Activated CD4-positive, alpha-beta T cell treated with anti-CD3 and anti-CD28 coated beads, Interleukin-2, amount 10 ng/mL, durations not matched to agents 7 days and 5 days (primary cell): ENCODE measurements at places on chromosomes 5 and 9. TPM values are rescaled to one million over a fixed set of nuclear protein-coding genes. Genes with fewer than 3 reads are reported as not detected.

GRCh38 chr9:36288070-36288469 is 29.8 kb upstream of the GNE start:
- DNase-seq, result no peak
- H3K36me3 ChIP-seq, result no peaks in the 10 kb centered on the region
- H3K27ac ChIP-seq, result no peak overlapping the region
- no peaks in the 10 kb centered on the region for H3K4me1 ChIP-seq

- no peaks in the 10 kb centered on the region for H3K36me3 ChIP-seq
- H3K4me3 ChIP-seq, result no peak overlapping the region
- H3K4me1 ChIP-seq, result no peaks in the 10 kb centered on the region
- no peak for DNase-seq
- H3K27me3 ChIP-seq, result peaks cover 7% of the 10 kb centered on the region
- no peak overlapping the region for H3K27ac ChIP-seq
These were observed 362.0 kb downstream of the SPOCK1 start for GRCh38 chr5:137136991-137137632.

DNA sequence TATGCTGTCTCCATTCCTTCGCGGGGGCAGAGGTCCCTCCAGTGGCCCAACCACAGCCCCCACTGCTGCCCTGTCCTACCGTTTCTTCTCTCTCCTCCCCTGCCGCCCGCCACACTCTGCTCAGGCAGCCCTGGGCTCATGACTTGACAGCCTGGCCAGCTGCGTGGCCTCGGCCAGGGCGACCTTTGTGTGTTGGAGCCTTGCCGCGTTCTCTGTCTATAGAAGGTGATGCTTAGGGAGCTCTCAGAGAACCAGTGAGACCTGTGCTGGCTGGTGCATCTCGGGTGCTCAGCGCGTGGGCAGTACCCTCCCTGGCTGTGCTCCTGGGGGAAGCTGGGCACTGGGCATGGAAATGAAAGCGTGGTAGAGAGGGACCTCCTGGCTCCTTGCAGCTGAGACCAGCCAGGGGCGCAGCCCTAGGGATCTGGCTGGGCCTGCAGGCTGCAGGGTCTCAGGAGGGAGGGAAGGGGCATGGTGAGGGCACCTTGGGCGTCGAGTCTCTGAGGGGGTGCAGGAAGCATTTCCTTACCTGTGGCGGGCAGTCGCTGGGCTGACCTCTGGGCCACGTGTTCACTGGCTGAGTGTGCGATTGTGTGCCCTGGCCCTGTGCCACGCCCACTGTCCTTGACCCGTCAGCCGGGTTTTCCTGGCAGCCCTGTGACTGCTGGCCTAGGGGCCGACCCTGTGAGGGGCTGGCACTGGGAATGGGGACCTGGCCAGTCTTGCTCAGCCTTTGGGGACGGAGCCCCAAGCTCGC is 50.3 kb downstream of the RXRA start:
- no peak overlapping the region for H3K27ac ChIP-seq
- no peaks in the 10 kb centered on the region for H3K27me3 ChIP-seq
- H3K4me3 ChIP-seq, result no peak overlapping the region
- no peaks in the 10 kb centered on the region for H3K36me3 ChIP-seq

GRCh38 chr5:58188262-58188651 is 271.6 kb downstream of the PLK2 start:
- H3K27ac ChIP-seq, result no peak overlapping the region
- no peaks in the 10 kb centered on the region for H3K4me1 ChIP-seq
- no peak overlapping the region for H3K4me3 ChIP-seq
- H3K36me3 ChIP-seq, result no peaks in the 10 kb centered on the region
- H3K27me3 ChIP-seq, result peaks cover 5% of the 10 kb centered on the region
- no peak for DNase-seq

DNA sequence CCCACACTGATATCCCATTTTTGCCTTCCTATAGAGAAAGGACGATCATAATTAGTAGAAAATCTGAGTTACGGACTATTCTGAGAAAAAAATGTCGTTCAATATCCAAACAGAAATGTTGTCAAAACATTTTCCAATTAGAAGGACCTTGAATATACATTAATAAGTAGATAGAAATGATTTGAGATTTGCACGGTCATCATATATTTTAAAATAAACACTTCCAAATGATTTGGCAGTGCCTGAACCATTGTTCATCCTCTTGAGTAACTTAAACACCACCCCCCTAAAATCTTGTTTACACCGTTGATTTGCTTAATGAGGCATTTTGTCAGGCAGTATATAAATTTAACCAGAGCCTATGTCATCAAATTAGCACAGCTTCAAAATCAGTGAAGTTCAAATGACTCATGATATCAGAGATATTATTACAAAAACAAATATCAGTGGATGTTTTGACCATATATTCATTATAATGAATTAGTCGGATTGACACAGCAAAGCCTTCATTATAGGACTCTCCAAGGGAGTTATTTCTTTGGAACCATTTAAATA is 105.0 kb downstream of the ACTL7B start:
- H3K36me3 ChIP-seq, result no peaks in the 10 kb centered on the region
- no peak overlapping the region for H3K4me3 ChIP-seq
- no peak overlapping the region for H3K27ac ChIP-seq
- DNase-seq, result no peak

DNA sequence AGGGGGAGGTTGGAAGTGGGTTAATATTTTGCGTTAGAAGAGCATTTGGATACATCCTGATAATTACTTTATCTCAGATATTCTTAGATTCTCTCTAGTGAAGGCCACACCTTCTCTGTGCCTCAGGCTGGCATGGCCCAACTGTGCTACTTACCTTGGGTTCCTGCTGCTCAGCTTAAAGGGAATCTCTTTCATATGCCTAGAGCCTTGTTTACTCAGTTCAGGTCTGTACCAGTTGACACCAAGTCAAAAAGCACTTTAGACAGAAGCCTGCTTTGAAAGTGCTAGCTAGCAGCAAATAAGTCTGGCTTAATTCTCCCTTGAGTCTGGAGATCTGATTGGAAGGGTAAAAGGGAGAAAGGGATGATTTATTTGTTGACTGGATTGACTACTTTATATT is 74.8 kb downstream of the GHR start:
- DNase-seq, result no peak
- H3K4me3 ChIP-seq, result no peak overlapping the region
- H3K36me3 ChIP-seq, result no peaks in the 10 kb centered on the region
- H3K27ac ChIP-seq, result no peak overlapping the region
- H3K27me3 ChIP-seq, result no peaks in the 10 kb centered on the region

DNA sequence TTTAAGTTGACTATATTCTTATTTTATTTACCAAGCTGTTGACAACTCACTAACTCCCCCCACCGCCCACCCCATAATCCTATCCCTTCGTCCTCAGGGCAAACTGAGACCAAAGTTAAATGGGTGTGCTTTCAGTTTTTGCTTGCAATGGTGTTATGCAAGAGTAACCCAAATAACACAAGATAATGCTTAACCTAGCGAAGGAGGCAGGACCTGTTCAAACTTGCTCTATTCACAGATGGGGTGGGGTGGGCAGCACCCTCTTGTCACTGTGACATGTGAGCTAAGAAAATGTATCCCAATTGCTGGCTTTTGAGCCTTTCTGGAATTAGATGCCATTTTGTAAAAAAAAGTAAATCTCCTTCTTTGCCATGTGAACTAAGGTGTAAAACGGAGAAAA is 40.4 kb downstream of the GLIS3 start:
- H3K4me3 ChIP-seq, result no peak overlapping the region
- no peaks in the 10 kb centered on the region for H3K27me3 ChIP-seq
- no peak for DNase-seq
- no peaks in the 10 kb centered on the region for H3K36me3 ChIP-seq
- H3K4me1 ChIP-seq, result no peaks in the 10 kb centered on the region
- H3K27ac ChIP-seq, result no peak overlapping the region

- H3K4me3 ChIP-seq, result no peak overlapping the region
- no peak for DNase-seq
- H3K27me3 ChIP-seq, result peaks cover 7% of the 10 kb centered on the region
- no peak overlapping the region for H3K27ac ChIP-seq
- H3K36me3 ChIP-seq, result no peaks in the 10 kb centered on the region
These were observed 110.7 kb upstream of the MAMDC2 start for GRCh38 chr9:69932901-69933300.

GRCh38 chr5:171610686-171611085 is 174.9 kb upstream of the SMIM23 start:
- no peak overlapping the region for H3K27ac ChIP-seq
- no peaks in the 10 kb centered on the region for H3K36me3 ChIP-seq
- DNase-seq, result no peak
- H3K4me3 ChIP-seq, result no peak overlapping the region

- H3K4me3 ChIP-seq, result peak within 1 kb of the TSS; percentile 66
- peaks cover 10% of the 10 kb centered on the region for H3K36me3 ChIP-seq
- H3K4me1 ChIP-seq, result peaks cover 8% of the 10 kb centered on the region
- H3K27ac ChIP-seq, result peak within 1 kb of the TSS; percentile 73
These were observed at the start of gene PCDHGA11 for GRCh38 chr5:141420855-141421488. TSS of gene PCDHGA11 (plus strand) at chr5:141421051. CDS start at chr5:141421228, 177 bp downstream.

- H3K27me3 ChIP-seq, result peaks cover 2% of the 10 kb centered on the region
- H3K36me3 ChIP-seq, result no peaks in the 10 kb centered on the region
- no peak for DNase-seq
- H3K27ac ChIP-seq, result no peak overlapping the region
- no peak overlapping the region for H3K4me3 ChIP-seq
These were observed 83.8 kb downstream of the CAVIN4 start for GRCh38 chr9:100661668-100662067.

DNA sequence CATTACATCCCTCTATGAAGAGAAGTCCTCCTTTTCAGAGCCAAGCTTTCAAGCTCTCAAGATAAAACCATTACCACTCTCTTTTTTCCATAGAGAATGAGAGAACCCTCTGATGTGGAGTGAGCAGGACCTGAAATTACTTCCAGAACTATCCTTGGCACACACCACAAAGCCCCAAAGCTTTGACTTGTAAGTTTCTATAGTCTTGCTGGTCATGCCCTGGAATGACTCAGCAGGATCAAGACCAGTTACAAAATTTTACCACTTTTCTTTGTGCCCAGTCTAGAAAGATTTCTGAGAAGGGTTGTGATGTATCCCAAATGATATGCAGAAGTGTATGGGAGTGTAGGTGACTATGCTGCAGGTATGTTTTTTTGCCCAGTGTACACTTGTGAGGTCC is 760.6 kb downstream of the TLE1 start:
- no peak overlapping the region for H3K4me3 ChIP-seq
- H3K36me3 ChIP-seq, result no peaks in the 10 kb centered on the region
- DNase-seq, result no peak
- no peaks in the 10 kb centered on the region for H3K4me1 ChIP-seq
- H3K27me3 ChIP-seq, result no peaks in the 10 kb centered on the region

DNA sequence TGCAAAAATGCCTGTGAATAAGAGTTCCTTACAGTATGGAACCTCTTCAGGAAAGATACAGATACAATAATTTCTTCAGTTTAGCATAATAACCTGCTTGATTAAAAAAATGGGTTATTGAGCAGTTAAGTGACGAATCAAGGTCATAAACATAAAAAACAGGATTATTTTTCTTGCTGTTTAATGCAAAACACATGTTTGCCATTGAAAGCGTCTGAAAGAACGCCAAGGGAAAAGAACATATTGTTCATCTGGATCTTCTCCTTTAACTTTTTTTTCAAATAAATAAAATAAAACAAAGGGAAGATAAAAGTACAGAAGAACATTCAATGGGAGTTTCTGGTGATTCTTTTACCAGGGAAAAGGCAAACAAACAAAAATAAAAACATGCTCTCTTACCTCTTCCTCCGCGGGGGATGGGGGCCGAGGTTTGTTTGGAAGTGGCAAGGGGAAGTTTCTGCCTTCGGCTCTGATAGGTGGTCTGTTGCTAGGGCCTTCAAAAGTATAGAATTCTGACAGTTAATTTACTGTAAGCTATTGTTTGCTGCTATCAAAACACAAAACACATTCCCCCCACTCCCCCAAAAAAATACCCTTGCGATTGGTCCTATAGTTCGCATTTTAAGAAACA is 20.1 kb downstream of the C5orf58 start:
- peaks cover 56% of the 10 kb centered on the region for H3K4me1 ChIP-seq
- peaks cover 94% of the 10 kb centered on the region for H3K36me3 ChIP-seq
- no peak for DNase-seq
- H3K27ac ChIP-seq, result no peak overlapping the region
- H3K27me3 ChIP-seq, result no peaks in the 10 kb centered on the region

DNA sequence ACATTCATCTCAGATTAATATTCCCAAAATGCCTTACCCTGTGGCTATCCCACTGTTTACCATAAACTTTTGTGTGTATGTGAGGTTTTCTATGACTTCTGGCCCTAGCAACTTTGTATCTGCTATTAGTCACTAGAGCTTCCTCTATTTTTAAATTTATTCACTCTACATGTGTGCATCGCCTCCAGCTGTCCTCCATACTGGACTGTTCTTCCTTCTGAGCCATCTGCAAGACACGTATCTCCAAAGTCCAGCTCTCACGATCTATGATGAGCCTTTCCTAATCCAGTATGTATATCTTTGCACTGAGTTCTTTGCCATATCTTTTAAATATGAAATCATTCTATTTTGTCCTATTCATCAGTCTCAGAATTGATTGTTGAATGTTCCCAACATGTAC is 1.7 kb upstream of the GNG10 start:
- no peaks in the 10 kb centered on the region for H3K27me3 ChIP-seq
- peaks cover 21% of the 10 kb centered on the region for H3K4me1 ChIP-seq
- peaks cover 15% of the 10 kb centered on the region for H3K36me3 ChIP-seq
- no peak overlapping the region for H3K27ac ChIP-seq

DNA sequence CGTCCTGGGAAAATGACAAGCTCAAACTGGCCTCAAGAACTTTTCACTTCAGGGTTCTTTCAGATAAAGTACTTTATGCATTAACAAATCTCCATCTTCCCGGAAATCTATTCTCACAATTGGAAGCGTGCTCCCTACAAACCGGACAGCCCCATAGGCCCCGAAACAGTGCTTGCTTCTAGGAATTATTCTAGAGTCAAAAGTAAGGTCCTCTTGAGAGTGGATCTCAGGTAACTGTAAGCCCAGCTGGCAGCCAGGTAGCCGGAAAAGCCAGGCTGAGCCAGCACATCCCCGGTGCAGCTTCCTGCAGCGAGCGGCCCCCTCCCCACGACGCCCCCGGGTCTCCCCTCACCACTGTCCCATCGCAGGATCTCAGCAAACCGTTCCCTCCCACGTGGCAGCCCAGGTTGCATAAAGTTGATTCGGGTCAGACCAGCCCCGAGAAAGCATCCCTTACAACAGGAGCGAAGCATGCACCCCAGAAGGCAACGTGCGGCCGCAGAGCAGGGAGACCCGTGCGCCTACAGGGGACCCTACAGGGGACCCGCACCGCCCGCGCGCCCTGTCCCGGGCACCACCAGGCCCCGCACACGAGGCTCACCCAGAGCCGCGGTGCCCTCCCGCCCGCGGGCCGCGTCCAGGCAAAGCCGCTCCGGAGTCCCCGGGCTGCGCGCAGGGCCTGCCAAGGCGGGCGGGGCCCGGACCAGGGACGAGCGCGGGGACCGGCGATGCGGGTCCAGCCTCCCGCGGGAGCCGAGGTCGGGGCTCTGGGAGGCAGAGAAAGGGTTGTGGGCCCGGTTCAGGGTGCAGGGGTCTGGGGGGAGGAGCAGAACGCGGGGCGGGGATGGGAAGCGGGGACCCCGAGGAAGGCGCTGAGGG is 920 bp downstream of the LPCAT1 start:
- peaks cover 18% of the 10 kb centered on the region for H3K4me1 ChIP-seq
- H3K27me3 ChIP-seq, result no peaks in the 10 kb centered on the region
- peaks cover 23% of the 10 kb centered on the region for H3K36me3 ChIP-seq

The SVEP1 gene
- not detected for total RNA-seq

The TRAF2 gene
- 49.4 TPM for total RNA-seq

The PCDHA7 gene
- not detected for total RNA-seq

The ARSI gene
- total RNA-seq, result not detected

The ZNF483 gene
- 2.7 TPM for total RNA-seq

The SARDH gene
- 1.9 TPM for total RNA-seq

The PCDHAC2 gene
- not detected for total RNA-seq

The RASGRF2 gene
- 7.8 TPM for total RNA-seq

The ZBTB34 gene
- total RNA-seq, result 8.7 TPM

The CCDC192 gene
- not detected for total RNA-seq

The SLC6A19 gene
- total RNA-seq, result not detected

The ZMAT2 gene
- 61.3 TPM for total RNA-seq

The ADRB2 gene
- 1.5 TPM for total RNA-seq
